ENCODE measurements at places on chromosomes 3 and 15.

- no peak for DNase-seq
These were observed 47.9 kb downstream of the HERC2 start for GRCh38 chr15:28273873-28274610.

- no peak for DNase-seq
These were observed 74.9 kb downstream of the SMAD3 start for GRCh38 chr15:67140078-67140833.

DNA sequence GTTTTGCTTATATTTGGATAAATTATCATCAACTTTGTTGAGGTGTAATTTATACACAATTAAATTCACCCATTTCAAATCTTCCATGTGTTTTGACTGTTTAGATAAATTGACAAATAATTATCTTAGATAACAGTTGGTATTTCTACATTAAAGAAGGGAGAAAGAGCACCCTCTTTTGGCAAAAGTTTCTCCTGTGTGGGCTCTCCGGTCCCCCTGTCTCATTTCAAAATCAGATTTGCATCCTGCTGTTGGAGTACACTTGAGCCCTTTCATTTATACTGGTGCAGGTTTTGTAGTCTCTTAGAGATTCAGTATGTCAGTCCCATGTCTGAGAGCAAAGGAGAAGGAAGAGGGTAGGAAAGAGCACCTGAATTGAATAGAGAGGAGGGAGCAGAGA, 49.4 kb downstream of the NKIRAS1 start:
- no peak for DNase-seq

DNA sequence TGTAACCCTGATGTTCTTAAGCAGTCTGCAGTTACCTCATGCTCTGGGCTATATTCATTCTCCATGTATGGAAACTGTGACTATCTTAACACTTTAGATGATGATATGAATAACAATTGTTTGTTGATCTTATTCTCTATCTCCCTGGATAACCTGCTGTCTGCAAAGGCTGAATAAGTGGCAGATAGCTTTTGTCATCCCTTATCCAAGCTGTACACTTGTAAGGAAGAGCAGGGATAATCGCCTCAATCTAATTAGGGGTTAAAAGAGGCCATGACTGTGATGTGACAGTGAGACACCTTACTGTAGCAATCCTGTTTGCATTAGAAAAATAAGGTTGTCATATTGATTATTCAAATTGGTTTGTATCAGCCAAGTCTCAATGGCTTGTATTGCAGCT, 123.9 kb downstream of the RSRC1 start:
- DNase-seq: no peak

GRCh38 chr15:27845535-27846369, 253.4 kb downstream of the OCA2 start:
- DNase-seq: no peak

GRCh38 chr15:76987896-76988860, 6.7 kb upstream of the PSTPIP1 start:
- peak; percentile 64 for DNase-seq

- DNase-seq: no peak
These were observed 10.4 kb downstream of the PODXL2 start for GRCh38 chr3:127639173-127640041.

DNA sequence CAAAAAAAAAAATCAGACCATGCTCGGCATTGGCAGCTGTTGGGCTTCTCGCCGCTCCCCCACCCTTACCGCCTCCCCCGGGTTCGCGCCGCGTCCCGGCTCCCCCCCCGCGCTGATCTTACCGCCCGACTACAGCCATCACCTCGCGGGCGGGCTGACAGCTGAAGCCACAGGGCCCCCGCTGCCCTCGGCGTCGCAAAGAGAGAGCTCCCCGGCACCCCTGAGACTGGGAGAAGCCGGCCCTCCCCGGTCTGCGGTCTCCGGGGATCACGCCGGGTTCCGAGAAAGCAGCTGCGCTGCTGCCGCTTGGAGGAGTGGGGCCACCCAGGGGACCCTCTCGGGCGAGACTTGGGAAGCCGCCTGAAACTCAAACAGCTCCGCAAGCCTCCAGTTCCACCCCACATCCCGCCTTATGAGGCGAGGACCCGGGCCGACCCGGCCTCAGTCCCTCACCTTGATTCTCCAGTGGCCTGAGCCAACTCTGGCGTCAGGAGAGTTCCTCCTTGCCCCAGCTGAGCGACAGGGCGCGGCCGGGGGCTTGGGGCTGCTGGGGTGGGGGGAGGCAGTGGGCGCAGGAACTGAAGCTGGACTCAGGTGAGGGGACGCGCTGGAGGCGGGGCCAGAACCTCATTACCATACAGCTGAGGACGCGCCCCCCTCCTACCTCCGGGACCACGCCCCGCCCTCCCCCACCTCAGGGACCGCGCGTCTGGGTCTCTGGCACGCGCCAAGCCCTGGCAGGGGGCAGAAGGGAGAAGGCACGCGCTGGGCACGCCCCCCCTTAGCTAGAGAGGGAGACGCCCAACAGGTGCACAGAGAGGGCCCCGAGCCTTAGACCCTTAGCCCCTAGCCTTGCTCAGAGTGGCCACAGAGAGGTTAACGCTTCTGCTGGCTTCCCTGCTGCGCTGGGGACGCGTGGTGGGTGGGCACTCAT, 1.0 kb upstream of the DLL4 start:
- DNase-seq: no peak

- DNase-seq: no peak
These were observed 207.5 kb upstream of the ADAMTS9 start for GRCh38 chr3:64895106-64895990.

- DNase-seq: peak; percentile 27
These were observed 69.8 kb downstream of the SQOR start for GRCh38 chr15:45704329-45705249.

GRCh38 chr3:13080591-13080990, 7.4 kb upstream of the IQSEC1 start:
- no peak for DNase-seq

DNA sequence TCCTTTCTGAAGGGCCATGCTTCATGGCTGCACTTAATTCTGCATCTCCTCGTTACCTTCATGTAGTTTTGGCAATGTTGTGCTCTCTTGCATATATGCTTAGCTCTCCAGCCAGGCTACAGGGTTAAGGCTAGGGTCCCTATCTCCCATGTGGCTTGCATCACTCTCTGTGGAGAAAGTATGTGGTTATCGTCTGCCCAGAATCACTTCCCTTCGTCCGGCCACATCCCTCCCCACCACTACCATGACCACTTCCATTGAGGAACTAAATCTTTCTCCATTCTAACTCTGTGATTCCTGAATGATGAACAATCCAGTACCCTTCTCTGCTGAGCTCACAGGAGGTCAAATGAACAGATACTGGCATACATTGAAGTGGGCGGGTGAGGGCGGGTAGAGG, 34.0 kb downstream of the WWTR1 start:
- no peak for DNase-seq

GRCh38 chr15:98744506-98744905, 96.2 kb downstream of the IGF1R start:
- no peak for DNase-seq

DNA sequence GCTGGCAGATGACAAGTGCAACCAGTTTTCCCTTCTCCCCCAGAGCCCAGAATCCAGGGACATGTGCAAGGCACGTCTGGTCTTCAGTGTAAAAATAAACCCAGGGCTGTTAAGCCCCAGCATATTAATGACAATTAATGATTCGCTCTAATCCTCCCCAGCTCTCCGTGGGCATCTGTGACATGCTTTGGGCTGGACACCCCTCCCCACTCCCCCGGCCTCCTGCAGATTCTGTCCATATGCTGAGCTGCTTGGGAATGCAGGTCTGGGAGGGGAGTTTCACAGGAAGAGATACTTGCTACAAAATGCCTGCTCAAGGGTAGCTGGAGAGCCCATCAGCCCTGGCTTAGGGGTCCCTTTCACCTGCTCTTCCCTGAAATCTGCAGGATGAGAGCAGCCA, 43.0 kb upstream of the NTRK3 start:
- no peak for DNase-seq

GRCh38 chr15:76108021-76108723, 48.4 kb downstream of the TMEM266 start:
- no peak for DNase-seq

DNA sequence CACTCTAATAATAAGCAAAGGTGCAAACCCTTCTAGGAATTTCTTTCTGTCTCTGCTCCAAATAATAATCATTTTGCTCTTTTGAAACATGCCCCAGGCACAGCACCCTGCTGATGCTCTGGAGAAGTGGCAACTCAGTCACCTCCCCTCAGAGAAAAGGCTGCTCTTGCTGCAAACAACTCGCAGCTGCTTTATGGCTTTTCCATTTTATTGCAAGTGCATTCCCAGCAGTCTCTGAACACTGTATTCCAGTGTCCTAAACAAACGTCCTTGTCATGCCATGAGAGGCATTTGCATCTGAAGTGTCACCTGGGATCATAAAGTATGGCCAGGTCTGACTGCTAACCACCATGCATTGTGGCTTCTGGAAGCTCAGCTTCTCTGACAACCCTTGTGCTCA, 358.1 kb upstream of the TRIM42 start:
- DNase-seq: no peak

GRCh38 chr3:42535981-42536784, 33.7 kb downstream of the VIPR1 start:
- peak; percentile 43 for DNase-seq

DNA sequence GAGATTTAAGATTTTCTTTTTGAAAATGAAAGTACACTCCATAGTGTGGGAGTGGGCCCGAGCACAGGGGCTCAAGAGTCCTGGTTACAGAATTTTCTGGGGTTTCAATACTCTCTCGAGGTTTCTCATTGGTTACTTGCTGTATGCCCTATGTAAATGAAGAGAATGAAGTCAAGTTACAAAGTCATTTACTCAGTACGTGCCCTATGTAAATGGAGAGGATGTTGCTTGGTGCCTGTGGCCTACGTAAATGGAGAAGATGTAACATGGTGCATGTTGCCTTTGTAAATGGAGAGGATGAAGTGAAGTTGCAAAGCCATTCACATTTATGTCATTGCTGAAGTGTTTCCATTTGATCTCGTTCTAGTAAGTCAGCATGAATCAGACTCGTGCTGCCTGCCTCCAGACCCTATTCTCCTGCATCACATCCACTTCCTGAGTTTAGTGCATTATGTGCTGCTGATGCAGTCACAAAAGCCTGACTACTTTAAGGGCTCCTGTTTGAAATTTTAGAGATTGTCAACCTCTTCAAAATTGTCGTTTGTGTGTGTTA, 302.0 kb downstream of the ZBBX start:
- no peak for DNase-seq

DNA sequence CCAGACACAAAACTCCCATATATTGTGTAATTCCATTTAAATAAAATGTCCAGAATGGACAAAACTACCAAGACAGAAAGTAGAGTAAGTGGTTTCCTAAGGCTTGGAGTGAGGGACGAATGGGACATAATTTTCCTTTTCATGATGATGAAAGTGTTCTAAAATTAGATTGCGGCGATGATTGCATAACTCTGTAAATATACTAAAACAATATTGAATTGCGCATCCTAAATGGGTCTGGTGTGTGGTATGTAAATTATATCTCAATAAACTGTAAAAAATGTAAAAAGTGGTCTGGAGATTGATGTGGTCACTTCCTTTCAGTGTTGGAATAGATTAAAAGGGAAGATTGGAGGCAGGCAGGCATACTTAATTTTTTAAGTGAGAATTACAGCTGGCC, 105.9 kb upstream of the KCNAB1 start:
- no peak for DNase-seq

- no peak for DNase-seq
These were observed 17.6 kb downstream of the TRIM42 start for GRCh38 chr3:140695361-140696061.

- DNase-seq: no peak
These were observed 110.5 kb downstream of the RAB11A start for GRCh38 chr15:65979837-65980236.

GRCh38 chr3:116749388-116749787, 39.8 kb downstream of the TUSC7 start:
- DNase-seq: no peak

- DNase-seq: no peak
These were observed 48.9 kb downstream of the GRK7 start for GRCh38 chr3:141812084-141812483.

DNA sequence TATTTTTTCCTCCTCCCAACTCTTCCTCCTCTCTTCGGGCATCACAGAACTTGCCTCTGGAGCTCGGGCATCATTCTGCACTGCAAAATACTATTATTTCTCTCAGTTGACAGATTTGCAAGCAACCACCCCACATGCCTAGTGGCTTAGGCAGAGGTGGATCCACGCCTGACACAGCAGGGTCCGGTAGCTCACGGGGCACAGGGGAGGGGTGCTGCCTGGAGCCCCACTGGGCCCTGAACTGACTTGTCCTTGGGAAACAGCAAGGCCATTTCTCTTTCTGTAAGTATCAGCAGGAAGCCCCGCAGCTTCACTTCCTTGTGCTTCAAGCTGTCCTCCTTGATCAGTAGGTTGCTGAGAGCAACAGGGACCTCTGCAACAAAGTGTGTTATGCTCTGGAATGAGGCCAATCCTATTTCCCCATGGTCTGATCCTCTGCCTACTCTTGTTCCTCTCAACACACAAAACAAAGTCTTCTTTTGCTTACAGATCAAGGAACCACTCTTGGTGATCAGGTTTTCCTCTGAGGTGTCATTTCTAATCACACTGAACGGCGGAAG, 69.1 kb downstream of the FAM174B start:
- DNase-seq: no peak

GRCh38 chr15:77959432-77959879, 118.1 kb downstream of the TBC1D2B start:
- peak; percentile 70 for DNase-seq

GRCh38 chr3:66010739-66011655, 27.7 kb downstream of the MAGI1 start:
- no peak for DNase-seq

GRCh38 chr3:194364652-194365434, 4.7 kb downstream of the LRRC15 start:
- DNase-seq: no peak

DNA sequence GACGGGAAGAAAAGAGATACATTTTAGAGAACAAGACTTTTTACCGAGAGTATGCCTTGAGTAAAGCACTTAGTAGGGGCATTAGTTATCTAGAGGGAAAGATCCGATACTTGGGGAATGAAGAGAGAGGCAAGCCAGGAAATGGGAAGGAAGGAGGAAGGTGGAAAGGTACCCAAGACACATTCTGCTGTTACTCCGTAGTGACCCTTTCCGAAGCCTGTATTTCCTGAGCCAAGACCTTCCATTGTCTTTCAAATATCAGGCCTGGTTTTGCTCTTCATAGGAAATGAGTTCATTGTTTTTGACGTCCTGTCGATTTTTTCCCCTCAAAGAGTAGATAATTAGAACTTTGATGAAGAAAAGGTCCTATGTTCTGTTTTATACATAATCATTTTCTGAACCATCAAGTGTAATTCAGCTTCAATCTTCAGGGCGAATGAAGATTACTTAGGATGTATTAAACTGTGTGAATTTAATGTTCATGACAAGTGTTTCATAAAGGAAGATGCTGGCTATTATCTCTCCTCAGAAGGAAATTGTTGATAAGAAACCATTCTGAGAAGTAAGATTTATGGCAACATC, 95.7 kb downstream of the PPM1L start:
- no peak for DNase-seq

GRCh38 chr15:76169911-76170800, 110.4 kb downstream of the TMEM266 start:
- DNase-seq: no peak

Measured in activated naive CD4-positive, alpha-beta T cell treated with anti-CD3 and anti-CD28 coated beads, Interleukin-2, amount 50 U/mL, for 16 hours (primary cell).